ENCODE measurements at places on chromosomes 6 and 20.

- no peak for DNase-seq
Measured at GRCh38 chr6:38420207-38420606, 219.5 kb downstream of the BTBD9 start.

DNA sequence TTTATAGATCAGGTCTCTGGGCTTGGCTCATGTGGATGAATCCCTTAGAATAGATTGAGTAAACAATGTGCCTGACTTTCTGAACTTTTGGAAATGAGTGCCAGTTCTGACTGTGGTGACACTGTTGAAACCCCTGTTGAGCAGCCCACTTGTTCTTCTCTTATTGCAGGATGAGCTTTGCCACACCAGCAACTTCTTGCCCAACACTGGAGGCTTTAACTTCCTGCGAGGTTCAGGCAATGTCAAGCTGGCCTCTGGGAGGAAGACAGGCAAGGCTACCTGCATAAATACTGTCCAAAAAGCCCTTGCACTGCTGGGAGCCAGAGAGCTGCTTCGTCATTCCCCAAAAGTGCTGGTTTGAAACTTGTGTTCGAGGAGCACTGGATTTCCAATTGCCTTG lies 32.8 kb upstream of the SMIM8 start:
- no peak for DNase-seq

DNA sequence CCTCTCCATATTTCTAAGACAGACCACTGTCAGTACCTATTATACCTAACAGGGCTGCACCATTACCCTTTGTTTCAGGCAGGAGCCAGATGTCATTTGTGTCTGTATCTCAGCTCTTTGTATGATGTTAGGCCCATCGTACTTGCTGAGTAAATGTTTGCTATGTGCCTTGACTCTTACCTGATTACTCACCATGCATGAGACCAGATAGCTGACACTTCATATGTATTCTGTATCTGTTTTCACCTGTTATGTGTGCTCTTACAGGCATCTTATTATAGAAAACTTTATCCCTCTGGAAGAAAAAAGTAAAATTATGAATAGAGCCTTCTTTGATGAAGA lies 31.7 kb upstream of the ASXL1 start:
- no peak for DNase-seq

GRCh38 chr6:114055349-114055748 lies 84.4 kb upstream of the HDAC2 start:
- DNase-seq: no peak
